ENCODE measurements at places on chromosomes 5 and 9.
A peak's percentile ranks its signal among the peaks of the same experiment; 100 is the strongest.

DNA sequence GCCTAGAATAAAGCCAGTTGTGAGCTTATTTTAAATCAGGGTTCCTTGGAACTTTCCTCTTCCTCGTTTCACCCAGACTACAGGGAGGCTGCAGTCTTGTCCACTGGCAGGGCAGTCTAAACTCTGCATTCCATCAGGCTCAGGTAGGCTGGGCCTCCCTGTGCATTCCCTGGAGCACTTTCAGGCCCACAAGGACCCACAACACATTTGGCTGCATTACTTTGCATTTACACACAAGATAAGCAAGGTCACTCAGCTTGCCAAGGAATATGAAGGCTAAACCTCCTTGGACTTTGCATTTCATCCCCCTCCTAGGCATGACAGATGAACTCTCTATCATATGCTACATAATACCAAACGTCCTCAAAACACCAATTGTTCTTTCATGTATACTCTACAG, 104.2 kb downstream of the MARCHF3 start:
- DNase-seq = no peak

DNA sequence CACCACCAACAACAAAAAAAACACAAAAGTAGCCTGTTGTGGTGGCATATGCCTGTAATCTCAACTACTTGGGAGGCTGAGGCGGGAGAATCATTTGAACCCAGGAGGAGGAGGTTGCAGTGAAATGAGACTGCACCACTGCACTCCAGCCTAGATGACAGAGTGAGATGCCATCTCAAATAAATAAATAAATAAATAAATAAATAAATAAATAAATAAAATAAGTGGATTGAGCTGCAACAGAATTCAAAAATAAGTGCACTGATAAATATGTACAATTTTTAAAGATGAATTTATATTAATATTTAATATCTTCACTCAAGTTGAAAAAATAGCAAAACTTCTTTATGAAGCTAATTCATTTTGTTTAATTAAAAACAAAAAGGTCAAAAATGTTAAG, 259.6 kb downstream of the IRX2 start:
- DNase-seq = no peak

- no peak for DNase-seq
These were observed 214.3 kb upstream of the PTGER4 start for GRCh38 chr5:40465416-40465815.

DNA sequence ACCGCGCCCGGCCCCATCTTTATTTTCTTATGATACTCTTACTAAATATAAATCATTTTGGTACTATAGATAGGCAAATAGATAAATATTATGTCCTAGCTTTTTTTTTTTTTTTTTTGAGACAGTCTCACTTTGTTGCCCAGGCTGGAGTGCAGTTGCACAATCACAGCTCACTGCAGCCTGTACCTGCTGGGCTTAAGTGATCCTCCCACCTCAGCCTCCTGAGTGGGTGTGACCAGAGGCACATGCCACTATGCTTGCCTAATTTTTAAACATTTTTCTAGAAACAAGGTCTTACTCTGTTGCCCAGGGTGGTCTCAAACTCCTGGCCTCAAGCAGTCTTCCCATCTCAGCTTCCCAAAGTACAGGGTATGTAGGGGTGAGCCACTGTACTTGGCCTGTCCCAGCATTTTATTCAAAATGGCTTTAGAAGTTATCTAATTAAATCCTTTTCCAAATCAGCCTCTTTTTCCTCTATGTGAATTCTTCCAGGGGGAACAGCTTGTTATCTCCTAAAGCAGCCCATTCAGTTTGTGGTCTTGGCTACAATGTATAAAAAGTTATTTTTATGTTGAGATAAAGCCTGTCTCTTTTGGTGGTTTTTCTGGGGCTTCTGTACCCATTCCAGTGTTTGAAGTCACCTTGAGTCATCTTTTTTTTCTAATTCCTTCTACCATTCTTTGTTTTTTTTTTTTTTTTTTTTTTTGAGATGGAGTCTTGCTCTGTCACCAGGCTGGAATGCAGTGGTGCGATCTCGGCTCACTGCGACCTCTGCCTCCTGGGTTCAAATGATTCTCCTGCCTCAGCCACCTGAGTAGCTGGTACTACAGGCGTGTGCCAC, 12.1 kb downstream of the MELK start:
- no peak for DNase-seq

DNA sequence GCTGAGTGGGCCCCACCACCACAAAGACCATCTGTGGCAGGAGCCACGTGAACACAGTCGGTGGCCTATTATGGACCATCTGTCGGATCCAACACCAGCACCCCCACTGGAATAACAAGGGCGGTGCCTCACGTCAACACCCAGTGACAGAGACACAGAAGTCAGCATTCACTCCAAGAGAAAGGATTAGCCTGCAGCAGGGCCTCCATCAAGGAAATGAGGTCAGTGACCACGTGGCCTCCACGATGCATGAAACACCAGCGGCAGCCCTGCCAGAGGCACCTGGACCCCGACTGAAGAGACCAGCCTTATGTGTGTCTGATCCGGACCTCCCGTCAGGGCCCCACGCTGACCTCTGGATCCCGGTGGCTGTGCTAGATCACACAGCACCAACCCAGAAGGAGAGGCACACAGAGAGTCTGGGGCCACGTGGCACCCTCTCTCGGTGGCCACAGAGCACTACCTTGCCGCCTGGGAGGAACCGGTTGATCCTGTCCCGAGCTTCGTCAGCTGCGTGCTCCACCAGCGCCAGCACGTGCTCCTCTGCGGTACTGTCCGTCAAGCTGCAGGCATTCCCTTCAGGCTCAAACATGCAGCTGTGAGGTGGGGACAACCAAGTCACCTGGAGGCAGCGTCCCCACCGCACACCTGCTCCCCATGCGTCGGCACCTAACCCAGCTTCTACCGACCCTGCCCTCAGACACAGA, 9.0 kb downstream of the BRD9 start:
- no peak for DNase-seq

GRCh38 chr9:13879981-13880380, 434.0 kb downstream of the NFIB start:
- DNase-seq = no peak

- DNase-seq = no peak
These were observed 104.5 kb upstream of the NFIB start for GRCh38 chr9:14418301-14418940.

DNA sequence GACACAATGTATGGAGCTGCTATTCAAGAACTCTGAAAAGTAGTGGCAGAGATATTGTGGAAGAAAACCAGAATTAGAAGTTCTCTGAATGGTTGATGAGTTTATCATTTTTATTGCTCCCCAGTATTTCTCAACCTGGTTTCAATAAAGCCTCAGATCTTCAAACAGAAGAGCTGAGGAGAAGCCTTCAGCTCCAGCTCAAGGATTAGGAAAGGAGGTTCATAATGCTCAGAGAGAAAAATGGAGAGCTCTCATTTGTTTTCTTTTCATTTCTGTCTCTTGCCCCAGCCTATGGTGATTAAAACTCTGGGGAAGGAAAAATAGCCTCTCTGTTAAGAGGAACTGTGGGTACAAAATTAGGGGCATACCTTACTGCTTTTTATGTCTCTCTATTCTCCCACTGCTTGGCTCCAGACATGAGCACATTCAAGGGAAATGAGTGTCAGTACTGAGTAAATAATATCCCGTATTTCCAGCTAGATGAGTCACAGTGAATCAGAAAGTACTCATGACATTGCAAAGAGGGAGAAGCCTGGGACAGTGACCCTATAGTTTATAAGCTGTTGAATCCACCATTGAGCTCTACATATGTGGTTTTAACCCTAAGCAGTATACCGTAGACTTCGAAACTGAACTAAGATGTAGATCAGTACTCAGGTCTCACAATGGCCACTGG, 138.1 kb downstream of the EMB start:
- no peak for DNase-seq

DNA sequence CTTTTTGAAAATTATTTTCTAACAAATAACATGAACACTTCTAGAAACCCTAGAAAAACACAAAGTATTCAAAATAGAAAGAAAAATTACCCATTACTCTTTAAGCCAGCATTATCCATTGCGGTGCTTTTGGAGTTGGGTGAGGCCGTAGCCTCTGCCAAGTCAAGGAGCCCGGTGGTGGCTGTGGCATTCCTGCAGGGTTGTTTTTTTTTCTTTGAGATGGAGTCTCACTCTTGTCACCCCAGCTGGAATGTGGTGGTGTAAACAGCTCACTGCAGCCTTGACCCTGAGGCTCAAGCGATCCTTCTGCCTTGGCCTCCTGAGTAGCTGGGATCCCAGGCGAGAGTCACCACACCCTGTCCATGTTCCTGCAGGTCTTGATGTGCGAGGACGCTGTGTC, 8.2 kb upstream of the AHRR start:
- DNase-seq = no peak

DNA sequence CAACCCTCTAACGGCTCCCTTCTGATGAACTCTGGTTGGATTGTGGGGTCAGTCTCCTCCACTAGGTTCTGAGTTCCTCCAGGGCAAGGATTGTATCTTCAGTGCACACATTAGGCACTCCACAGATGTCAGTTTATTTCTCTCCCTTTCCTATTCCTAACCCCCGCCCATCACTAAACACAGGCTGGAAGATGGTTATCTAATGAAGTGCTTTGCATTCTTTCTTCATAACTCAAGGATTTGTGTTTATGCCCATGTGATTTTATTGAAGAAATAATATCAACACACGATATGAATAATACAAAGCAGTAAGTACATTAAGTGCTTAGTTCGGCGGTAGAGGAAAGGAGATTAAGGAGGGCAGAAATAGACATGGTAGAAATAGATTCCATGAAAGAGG, 4.4 kb upstream of the CREBRF start:
- no peak for DNase-seq

DNA sequence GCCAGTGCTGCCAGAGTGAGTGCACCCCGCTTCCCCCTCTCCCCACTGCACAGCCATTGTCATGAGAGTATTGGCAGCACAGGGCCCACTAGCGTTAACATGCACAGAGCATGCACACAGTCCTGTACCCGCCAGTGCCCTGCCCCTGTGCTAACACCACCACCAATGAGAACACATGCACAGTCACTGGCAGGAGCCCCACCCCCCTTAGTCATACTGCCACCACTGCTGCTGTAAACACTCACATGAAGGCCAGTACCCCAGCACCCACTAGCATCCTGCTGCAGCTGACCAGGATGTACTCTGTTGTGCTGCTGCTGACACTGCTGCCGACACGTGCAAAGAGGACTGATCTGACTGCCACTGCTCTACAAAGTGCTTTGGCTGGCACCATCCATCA, 19.5 kb upstream of the RANBP6 start:
- DNase-seq = no peak

GRCh38 chr5:76524868-76525267, 98.3 kb downstream of the F2RL2 start:
- no peak for DNase-seq

DNA sequence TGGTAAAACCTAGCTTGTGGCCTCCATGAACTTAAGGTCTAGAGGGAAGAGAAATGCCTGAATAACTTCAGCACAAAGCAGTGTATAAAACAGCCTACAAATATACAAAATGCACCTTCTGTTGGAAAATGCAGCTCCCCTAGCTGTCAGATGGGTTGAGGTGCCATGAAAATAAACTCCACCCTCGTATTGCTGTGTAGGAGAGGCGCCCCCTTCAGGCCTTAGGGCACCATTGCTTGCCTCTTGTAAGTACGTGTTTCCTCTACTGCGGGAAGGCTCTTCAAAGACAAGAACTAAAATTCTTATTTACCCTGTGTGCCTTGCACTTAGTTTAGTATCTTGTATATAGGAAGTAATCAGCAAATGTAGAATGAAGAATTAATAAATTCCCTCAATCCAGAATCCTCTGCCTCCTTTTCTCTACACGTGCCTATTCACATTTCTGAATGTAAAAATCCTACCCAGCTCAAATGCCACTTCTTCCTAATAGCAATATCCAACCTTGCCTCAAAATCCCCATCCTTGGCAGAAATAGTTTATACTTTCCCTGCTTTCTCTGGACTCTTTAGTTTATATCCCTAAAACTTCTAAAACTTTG, 393.7 kb upstream of the PDE4D start:
- DNase-seq = no peak

- no peak for DNase-seq
These were observed 202.2 kb downstream of the NFIB start for GRCh38 chr9:14111696-14112095.

GRCh38 chr9:2196757-2197156, 181.6 kb downstream of the SMARCA2 start:
- DNase-seq = no peak

DNA sequence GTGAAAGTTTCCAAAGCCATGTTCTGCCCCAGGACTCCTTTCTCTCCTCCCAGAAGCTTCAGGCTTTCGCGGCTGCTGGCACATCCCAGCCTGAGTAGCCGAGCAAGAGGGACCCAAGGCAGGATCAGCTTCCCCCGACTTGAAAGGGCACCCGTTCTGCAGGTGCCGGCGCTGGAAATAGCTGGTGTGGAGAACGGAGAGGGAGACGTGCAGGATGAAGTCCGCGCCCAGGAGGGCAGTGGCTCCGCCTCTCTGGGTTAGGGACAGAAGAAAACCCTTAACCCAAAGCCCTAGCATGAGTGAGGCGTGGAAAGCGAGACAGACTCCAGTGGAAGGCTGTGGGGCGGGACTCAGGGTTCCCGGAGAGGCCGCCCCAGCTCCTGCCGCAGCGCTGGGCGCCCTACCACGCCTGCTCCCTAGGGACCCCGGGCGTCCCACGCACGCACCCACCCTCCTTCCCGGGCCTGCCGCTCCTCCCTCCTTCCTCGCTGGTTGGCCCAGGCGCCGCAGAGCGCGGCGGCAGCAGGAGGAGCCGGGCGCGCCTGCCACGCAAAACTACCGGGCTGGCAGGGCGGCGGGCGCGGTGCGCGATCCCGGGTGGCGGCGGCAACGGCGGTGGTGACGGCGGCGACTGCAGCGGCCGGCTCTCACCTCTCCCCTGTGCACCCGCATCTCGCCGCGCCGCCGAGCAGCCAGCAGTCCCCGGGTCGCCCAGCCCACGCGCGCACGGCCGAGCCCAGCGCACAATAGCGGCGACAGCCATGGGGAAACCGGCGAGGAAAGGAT, at the start of gene SLC1A1:
SLC1A1 (plus strand) TSS at position 550 of the 786 bp plus-strand sequence; CDS start at position 762, 212 bp downstream.
- DNase-seq = peak; percentile 23

DNA sequence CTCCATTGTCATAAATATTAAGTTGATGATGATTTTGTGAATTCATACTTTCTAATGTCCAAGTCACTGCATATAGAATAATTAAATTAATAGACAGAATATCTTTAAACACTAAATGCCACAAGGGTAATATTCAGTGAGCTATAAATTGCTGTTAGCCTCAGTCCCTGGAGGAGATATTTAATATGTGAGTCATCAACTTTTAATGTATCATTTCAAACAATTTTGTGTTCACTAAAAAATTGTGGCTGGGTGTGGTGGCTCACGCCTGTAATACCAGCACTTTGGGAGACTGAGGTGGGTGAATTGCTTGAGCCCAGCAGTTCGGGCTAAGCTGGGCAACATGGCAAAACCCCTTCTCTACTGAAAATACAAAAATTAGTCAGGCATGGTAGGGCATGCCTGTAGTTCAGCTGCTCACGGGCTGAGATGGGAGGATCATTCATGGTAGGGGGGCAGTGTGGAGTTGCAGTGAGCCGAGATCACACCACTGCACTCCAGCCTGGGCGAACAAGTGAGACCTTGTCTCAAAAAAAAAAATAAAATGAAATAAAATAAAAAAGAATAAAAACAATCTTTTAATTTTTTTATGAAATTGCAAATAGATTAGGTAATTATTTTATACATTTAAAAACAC, 717.3 kb upstream of the CHD1 start:
- no peak for DNase-seq

Data from NCI-H2227 treated with DMSO at 0.1 percent for 48 hours (cell line).